ENCODE measurements at places on chromosomes 6 and 20.

GRCh38 chr6:138234363-138234762 is 16.1 kb upstream of the PBOV1 start:
- DNase-seq = no peak

GRCh38 chr6:901696-902460 is 208.9 kb upstream of the EXOC2 start:
- DNase-seq = no peak

DNA sequence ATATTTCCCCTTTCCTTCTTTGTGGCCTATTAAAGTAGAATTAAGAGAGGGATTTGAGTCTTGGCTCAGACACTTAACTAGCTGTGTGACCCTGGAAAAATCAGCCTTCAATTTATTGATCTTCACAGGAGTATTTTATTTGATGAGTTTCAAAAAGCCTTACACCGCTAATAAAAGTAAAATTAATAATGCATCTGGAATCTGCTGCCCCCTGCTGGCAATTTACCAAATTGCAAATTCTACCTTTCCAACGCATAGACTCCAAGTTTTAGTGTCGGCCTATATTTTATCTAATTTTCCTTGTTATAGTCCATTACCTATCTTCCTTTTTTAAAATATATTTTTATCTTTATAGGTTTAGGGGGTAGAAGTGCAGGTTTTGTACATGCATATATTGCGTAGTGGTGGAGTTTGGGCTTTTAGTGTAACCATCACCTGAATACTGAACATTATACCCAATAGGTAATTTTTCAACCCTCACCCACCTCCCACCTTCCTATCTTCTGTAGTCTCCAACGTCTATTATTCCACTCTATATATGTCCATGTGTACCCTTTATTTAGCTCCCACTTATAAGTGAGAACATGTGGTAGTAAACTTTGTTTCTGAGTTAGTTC is 46.3 kb downstream of the GOPC start:
- no peak for DNase-seq

- DNase-seq = no peak
Observed at GRCh38 chr20:44840826-44841225, 30.5 kb upstream of the RIMS4 start.

DNA sequence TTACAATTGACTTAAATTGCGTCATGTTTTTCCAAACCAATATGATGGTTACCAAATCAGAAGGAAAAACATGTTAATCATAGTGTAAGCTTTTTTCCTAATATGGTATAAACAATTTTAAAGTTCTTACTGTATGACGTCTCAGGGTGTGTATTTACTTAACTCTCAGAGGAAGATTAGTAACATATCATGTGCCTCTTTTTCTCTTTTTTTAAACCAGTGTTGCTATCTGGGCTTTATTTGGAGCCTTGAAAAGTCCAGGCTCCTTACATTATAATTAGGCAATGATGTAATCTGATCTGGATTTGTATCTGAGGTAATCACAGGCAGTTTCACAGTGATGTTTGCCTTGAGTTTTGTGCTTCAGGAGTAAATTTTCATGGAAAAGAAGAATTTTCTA is 20.4 kb upstream of the RAB23 start:
- DNase-seq = no peak

DNA sequence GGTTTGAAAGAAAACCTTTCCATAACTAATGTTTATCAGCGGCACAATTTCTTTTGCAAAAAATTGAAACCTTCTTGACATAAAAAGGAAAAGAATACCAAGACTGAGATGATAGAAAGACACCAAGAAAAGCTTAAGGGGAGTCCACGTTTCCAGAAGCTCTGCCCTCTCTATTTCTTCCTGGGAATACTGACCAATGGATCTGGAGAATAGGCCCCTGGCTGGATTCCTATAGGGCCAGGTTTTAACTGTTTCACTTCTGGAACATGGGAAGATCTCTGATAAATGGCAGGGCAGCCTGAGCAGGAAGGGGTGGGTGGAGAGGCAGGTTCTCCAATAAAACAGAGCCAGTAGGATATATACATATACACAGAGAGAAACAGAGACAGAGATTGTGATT is 413.4 kb upstream of the JARID2 start:
- no peak for DNase-seq

Data from SW 1271 (cell line).